ENCODE measurements at places on chromosomes 7 and 10.

- no peak for DNase-seq
These were observed 850.9 kb downstream of the LRMDA start for GRCh38 chr10:76282061-76283025.

DNA sequence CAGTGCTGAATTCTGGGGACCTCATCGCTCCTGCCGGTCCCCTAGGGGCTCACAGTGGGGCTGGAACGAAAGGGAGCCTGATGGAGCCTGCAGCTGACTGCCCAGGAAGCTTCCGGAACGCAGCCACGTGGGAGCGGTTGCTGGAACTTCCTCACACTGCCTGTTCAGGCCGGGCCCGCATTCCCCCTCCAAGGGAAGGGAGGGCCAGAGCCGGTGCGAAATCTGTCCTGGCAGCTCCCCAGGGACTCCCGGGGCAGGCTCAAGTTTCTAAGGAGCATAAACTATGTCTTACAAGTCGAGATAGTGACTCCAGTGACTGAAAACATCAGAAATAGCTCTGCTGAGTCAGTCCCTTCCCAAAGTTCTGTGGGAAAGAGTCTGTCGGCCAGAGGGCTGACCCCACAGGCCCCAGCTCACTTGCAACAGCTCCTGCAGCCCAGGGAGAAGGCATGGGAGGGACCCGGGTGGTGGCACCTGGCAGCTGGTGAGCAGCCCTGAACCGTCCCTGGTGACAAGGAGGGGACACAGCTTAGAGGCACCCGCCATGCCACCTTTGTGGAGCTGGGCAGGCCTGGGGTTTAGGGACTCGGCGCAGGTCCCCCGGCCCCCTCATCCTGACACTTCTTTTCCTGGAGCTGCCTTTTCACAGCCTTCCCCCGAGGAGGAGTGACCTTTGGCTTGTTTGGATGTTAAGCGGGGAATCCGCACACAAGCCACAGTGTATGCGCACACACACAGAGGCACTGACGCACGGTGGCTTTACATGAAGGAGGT is 47.6 kb downstream of the PDGFA start:
- no peak for DNase-seq

DNA sequence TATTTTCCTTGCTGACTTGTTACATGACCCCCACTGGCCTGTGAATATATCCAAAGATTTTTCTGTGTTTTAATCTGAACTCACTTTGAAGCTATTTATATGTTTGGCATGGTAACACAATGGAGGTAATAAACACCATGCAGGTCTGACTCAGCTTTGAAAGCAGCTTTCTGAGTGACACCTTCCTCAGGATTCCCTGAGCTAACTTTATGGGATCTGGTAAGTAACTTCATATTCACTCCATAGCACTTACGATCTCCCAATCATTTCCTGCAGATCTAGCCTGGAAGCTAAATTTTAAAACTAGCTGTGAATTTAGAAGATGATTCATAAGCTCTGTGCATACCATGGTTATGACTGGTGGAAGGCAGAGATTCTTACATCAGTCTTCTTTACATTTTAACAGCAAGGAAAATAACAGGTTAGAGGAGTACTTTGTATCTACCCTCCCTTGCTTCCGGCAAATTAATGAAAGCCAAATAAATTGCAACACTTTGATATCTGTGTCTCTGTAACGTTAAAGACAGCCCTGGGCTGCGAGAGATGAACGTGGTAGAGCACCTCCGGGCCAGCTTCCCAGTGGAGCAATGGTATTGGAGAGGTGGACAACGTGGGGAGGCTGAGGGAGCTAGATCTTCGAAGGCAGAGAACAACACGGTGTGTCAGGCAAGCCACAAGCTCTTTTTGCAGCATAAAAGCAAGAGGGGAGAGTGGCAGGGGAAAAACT is 170.2 kb upstream of the KLF14 start:
- no peak for DNase-seq

DNA sequence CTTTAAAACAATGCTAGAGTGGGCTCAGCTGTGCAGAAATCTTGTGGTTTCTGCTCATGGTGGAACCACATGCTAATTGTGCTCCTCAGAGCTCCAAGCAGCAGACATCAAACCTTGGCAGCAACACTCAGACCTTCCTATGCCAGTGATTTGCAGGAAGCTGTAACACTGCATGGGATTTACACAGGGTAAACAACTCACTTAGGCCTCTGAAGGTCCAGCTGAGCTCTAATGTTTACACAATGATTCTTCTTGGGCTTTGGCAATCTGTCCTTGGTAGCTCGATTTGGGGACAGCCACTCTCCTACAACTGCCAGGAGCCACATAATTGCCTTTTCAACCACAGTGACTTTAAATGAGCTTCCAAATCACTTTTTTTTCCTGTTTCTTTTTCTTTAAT is 97.7 kb upstream of the PDLIM1 start:
- DNase-seq = no peak

All from CD4-positive, alpha-beta T cell treated with Interleukin-10 for 1 hour (primary cell).